ENCODE measurements at places on chromosomes 2 and 18. TPM values are rescaled to one million over a fixed set of nuclear protein-coding genes. Genes with fewer than 3 reads are reported as not detected.

GRCh38 chr2:222049946-222050345, 248.9 kb downstream of the PAX3 start:
- no peak overlapping the region for H3K4me3 ChIP-seq
- H3K27me3 ChIP-seq: no peaks in the 10 kb centered on the region
- no peaks in the 10 kb centered on the region for H3K36me3 ChIP-seq
- no peak for DNase-seq
- no peak overlapping the region for H3K27ac ChIP-seq

GRCh38 chr2:8594731-8595427, 87.0 kb upstream of the ID2 start:
- no peak overlapping the region for H3K27ac ChIP-seq
- no peaks in the 10 kb centered on the region for H3K4me1 ChIP-seq
- no peaks in the 10 kb centered on the region for H3K27me3 ChIP-seq
- H3K4me3 ChIP-seq: no peak overlapping the region

GRCh38 chr2:127128445-127128904, 21.5 kb upstream of the BIN1 start:
- H3K4me3 ChIP-seq: no peak overlapping the region
- no peak overlapping the region for H3K27ac ChIP-seq
- no peaks in the 10 kb centered on the region for H3K4me1 ChIP-seq
- H3K36me3 ChIP-seq: no peaks in the 10 kb centered on the region
- DNase-seq: no peak

DNA sequence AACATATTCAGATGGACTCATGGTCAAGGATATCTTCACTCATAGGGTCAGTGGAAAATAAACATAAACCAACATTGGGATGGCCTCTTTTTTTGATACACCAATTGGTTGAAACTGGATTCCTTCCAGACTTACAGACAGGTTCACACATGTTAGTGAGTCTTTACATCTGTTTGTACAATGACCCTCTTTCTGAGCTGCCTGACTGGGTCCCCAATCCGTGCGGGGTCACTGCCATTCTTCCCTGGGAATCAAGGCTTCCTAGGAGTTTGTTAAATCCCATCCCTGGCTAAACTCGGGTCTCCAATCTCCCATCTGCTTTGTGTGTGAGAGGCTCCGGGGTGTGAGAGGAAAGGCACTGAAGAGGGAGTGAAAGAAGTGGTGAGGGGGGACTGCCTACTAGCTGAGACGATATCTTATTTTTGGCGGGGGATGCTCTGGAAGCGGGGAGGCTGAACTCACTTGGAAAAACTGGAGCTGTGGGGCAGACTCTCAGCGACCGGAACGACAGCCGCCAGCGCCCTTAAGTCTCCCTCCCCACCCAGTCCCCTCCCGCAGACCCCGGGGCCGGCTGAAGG, 487 bp downstream of the STARD6 start:
- H3K27me3 ChIP-seq: no peaks in the 10 kb centered on the region
- no peak overlapping the region for H3K27ac ChIP-seq
- DNase-seq: no peak
- no peaks in the 10 kb centered on the region for H3K36me3 ChIP-seq
- H3K4me3 ChIP-seq: peak overlapping the region; percentile 67

DHRS9 gene
- 3.1 TPM for total RNA-seq

DNA sequence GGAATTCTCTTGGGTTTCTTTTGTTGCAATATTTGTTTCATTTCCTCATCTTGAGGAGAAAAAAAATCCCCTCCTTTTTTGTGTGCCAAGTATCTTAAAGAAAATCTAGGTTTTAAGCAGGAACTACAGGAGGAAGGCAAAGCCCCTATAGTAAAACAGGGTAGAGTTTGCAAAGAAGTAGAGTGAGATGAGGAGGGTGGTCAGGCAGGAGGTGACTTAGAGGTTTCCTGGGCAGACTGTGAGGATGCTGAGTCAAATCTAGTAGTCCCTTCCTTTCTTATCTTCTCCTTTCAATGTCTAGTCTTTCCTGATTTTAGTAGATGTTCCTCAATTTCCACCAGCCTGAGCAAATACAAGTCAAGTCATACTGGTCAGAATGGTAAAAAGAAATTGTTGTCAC, 222.5 kb downstream of the PMAIP1 start:
- no peaks in the 10 kb centered on the region for H3K27me3 ChIP-seq
- H3K4me1 ChIP-seq: no peaks in the 10 kb centered on the region
- DNase-seq: no peak
- no peak overlapping the region for H3K4me3 ChIP-seq

SCG2 gene
- 1.7 TPM for total RNA-seq

- H3K27ac ChIP-seq: no peak overlapping the region
- peak; percentile 41 for DNase-seq
Observed at GRCh38 chr2:20563251-20563650, 87.6 kb downstream of the HS1BP3 start.

GRCh38 chr18:38539856-38540255, 974.3 kb upstream of the CELF4 start:
- no peak for DNase-seq
- no peaks in the 10 kb centered on the region for H3K27me3 ChIP-seq
- H3K4me3 ChIP-seq: no peak overlapping the region

- H3K4me3 ChIP-seq: no peak overlapping the region
- H3K4me1 ChIP-seq: peaks cover 2% of the 10 kb centered on the region
- H3K27me3 ChIP-seq: no peaks in the 10 kb centered on the region
- no peak overlapping the region for H3K27ac ChIP-seq
- H3K36me3 ChIP-seq: no peaks in the 10 kb centered on the region
Observed at GRCh38 chr18:22684268-22684667, 248.9 kb upstream of the RBBP8 start.

DNA sequence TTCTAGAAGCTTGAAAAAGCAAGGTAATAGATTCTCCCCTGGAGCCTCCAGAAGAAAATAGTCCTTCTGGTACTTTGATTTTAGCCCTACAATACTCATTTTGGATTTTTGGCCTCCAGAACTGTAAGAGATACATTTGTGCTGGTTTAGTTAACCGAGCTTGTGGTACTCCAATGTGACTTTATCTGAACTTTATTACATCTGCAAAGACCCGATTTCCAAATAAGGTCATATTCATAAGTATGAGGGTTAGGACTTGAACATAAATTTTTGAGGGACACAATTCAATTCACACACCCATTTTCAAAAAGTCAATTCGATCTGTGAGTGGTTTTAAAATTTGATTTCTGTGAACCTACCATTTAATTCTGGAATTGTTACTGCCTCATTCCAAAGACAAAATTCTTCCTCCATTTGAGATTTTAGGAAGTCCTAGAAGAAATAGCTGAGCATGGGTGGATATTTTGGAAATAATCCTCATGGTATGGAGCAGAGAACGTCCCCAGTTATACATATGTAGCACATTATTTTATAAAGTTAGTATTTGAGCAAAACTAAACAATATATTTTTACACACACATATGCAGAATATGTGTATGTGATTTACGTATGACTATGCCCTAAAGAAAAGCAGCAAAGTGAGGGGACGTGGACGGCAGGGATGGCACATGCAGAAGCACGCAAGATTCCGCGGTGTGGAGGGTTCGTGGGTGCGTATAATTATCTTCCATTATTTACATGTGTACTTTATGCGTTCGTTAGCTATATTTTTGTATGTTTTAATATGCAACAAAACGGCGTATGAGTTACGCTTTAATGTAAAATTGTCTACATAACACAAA, 905 bp upstream of the NUP35 start:
- H3K4me1 ChIP-seq: no peaks in the 10 kb centered on the region
- H3K27me3 ChIP-seq: no peaks in the 10 kb centered on the region
- peak overlapping the region; percentile 56 for H3K4me3 ChIP-seq
- no peak overlapping the region for H3K27ac ChIP-seq
- DNase-seq: no peak

GRCh38 chr18:62715759-62716615, 646 bp downstream of the PHLPP1 start:
- H3K36me3 ChIP-seq: no peaks in the 10 kb centered on the region
- H3K4me3 ChIP-seq: peak overlapping the region; percentile 75
- H3K4me1 ChIP-seq: no peaks in the 10 kb centered on the region
- H3K27me3 ChIP-seq: no peaks in the 10 kb centered on the region

DNA sequence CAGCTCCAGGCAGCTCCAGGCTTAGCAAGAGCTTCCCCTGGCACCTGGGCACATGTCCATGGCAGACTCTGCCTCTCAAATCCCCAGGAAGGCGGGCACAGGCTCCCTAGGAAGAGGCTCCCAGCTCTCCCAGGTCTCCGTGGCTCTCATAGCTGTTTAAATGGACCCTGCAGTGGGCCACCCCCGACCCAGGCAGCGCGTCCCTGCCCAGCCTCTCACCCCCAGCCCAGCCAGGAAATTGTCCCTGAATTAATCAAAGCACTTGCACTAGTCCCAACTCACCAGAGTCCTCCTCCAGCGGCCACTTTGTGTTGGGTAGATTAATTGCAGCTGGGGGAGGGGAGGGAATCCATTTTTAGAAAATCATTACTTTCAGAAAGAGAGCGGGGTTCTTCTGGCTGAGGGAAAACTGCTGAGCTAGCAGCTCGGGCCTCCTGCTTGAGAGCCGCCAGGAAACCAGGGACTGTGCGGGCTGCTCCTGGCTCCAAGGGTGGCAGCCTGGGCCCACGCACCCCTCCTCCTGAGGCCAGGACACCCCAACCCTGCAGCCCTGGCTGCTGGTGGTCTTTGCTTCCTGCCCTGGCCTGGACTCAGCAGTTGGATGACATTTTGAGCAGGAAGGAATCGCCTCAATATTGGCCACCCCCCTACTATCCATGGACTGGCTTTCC, 36.0 kb downstream of the SMAD7 start:
- H3K27ac ChIP-seq: no peak overlapping the region
- DNase-seq: no peak
- no peak overlapping the region for H3K4me3 ChIP-seq
- H3K27me3 ChIP-seq: no peaks in the 10 kb centered on the region
- H3K36me3 ChIP-seq: no peaks in the 10 kb centered on the region

CDKL4 gene
- total RNA-seq: 1.3 TPM

DNA sequence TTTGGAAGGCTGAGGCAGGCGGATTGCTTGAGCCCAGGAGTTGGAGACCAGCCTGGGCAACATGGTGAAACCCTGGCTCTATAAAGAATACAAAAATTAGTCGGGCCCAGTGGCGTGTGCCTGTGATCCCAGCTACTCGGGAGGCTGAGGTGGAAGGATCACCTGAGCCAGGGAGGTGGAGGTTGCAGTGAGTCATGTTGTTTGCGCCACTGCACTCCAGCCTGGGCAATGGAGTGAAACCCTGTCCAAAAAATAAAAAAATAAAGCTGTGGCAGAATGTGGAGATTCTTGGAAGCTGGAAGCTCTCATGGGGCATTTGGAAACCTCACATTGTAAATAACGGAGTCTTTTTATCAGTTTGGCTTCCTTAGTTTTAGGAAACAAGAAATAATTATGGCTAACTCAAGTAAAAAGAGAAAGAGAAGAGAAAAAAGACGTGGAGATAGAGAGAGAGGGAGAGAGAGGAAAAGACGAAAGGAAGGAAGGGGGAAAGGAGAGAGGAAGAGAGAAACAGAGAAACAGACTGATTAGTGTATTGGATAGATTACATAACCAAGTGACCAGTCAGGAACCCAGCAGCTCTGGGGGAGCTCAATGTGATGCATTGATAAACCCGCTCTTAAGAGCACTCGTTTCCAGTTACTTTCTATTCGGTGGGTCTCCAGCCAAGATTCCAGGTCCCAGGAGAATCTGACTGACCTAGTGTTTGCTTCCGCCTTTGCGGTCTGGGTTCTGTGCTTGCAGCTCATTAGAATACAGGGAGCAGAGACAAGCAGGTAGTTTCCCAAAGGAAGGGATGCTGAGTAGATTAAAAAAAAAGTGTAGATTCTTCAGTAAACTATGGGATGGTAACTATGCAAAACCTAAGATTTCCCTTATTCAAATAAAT, 1.1 kb upstream of the SPAST start:
- no peak overlapping the region for H3K27ac ChIP-seq
- peak overlapping the region; percentile 77 for H3K4me3 ChIP-seq
- peaks cover 2% of the 10 kb centered on the region for H3K4me1 ChIP-seq
- peak; percentile 65 for DNase-seq

DNA sequence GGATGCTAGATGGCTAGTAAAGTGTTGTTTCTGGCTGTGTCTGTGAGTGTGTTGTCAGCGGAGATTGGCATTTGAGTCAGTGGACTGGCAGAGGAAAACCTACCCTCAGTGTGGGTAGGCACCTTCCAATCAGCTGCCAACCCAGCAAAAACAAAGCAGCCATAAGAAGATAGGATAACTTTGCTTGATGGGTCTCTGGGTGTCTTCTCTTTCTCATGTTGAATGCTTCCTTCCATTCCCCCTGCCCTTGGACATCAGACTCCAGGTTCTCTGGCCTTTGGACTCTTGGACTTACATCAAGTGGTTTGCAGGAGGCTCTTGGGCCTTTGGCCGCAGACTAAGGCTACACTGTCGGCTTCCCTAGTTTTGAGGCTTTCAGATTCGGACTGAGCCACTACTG, 429.0 kb upstream of the ZNF804A start:
- no peaks in the 10 kb centered on the region for H3K27me3 ChIP-seq
- no peak overlapping the region for H3K4me3 ChIP-seq
- H3K36me3 ChIP-seq: no peaks in the 10 kb centered on the region
- no peak overlapping the region for H3K27ac ChIP-seq
- no peaks in the 10 kb centered on the region for H3K4me1 ChIP-seq
- no peak for DNase-seq

DNA sequence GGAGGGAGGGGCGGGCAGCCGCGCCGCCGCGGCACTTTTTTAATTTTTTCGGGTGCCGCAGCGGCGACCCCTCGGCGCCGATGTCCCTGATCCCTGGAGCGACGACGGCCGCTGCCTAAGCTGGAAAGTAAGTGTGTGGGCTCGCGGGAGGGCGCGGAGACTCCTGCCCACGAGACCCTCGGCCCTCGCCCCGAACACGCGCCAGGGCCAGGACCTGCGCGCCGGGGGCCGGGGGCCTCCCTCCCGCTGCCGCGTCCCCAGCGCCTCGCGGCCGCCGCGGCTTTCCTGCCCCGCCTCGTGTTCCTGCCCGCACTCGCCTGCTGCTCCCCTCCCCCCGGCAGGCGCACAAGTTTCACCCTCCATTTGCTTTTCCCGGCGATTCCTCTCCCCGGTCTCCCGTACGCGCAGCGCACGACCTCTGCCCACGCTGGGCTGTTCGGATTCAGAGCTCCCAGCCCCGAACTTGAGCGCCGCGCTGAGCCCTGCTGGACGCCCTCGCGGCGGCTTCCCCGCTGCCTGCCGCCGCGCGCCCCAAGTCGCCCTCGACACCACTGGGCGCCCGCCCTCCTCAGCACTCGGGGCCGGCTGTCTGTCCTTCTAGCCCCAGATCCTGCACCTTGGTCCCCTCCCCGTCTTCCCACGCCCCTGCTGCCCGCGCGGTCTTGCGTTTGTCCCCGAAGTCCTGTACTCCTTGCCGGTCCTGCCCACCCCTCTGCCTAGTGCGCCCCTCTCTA, 507 bp downstream of the PKP4 start:
- peak overlapping the region; percentile 86 for H3K4me3 ChIP-seq
- DNase-seq: peak; percentile 86
- no peaks in the 10 kb centered on the region for H3K27me3 ChIP-seq
- no peaks in the 10 kb centered on the region for H3K4me1 ChIP-seq
- H3K27ac ChIP-seq: peak overlapping the region; percentile 69
- no peaks in the 10 kb centered on the region for H3K36me3 ChIP-seq

DNA sequence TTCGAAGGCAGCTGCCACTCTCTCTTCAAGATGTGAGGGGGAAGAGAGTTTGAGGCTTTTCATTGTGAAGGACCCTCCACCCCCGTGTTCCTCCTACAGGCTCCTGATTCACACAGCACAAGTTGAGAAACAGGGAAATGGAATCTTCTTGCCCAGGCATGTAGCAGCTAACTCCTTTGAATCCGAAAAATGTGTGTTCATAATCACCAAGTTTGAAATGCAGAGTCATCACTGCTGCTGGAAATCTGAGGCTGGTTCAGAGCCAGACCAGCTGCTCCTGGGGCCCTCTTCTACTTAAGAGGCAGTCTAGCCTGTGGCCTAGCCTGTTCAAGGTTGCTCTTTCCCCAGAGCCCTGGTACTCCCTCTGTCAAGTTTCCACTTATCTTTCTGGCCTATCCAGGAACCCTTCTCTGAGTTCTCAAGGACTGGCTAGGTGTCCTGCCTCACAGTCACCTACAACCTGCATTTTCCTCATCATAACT, 166.4 kb downstream of the TMEM247 start:
- H3K27ac ChIP-seq: no peak overlapping the region
- H3K4me1 ChIP-seq: no peaks in the 10 kb centered on the region
- no peaks in the 10 kb centered on the region for H3K27me3 ChIP-seq

Measured in aorta (tissue), 5 donors.